ENCODE measurements at places on chromosomes 5 and 9.

GRCh38 chr9:128838338-128838737 is 8.7 kb upstream of the SPOUT1 start:
- DNase-seq = peak; percentile 8

DNA sequence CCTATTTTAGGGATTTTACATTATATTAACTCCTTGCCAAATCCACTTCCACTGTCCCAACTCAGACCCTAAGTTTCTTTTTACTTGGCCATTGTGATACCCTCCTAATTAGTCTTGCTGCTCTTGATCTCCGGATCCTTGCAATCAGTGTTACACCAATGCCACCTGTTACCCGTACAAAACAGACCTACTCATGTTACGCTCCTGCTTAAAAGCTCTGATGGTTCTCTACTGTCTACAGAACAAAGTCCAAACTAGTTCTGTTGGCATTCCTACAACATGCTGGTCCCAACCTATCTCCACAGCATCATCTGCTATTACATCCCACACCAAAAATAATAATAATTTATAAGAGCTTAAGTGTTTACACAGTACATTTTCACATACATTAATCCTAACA is 9.8 kb downstream of the ECPAS start:
- DNase-seq = no peak

DNA sequence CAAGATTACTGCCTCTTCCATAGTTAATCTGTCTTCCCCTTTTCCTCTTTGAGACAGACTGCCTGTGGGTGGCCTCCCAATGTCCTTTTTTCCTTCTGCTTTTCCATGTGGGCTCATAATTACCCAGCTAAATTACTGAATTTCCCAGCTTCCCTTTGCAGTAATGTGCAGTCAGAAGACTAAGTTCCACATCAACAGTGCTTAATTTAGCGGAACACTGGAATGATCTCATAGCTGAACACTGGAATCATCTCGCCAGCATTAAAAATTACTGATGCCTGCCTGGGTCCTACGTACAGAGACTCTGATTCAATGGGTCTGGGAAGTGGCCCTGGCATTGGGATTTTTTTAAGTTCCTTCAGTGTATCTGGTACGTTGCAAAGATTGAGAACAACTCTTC is 84.3 kb downstream of the DNAH5 start:
- no peak for DNase-seq

DNA sequence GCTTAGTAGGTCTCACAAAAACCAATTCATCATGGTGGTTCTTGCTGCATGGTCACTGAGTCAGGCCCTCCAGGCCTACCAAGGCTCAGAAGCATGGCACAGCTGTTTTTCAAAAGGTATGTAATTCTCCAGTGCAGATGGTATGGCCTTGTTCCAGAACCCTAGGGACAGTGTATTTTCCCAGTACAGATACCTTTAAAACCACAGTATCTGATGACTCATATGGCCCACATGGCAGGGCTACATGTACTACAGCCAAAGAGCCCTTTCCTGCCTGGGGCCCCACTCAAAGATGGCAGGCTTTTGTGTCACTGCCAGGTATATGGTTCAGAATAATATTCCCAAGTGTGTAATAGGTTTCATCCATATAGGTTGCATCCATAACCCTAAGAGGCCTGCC is 16.5 kb downstream of the CSF2 start:
- DNase-seq = peak; percentile 64

DNA sequence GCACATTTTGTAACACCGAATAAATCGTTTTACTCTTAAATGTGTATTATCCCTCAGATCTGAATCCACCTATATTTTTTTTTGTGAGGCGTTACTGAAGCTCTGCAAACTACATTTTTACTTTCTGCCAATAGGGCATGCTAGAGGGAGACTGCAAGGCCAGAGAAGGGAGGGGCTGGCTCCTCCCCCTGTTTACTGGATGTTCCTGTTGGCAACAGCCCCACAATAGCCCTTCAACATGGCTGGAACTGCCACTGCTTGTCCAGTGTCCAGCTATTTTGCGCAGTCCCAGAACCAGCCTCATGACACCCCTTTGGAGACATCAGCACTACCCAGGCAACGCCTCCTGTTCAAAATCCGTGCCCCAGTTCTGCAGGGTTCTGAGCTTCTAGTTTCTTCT is 85.4 kb upstream of the MIER3 start:
- DNase-seq = no peak

DNA sequence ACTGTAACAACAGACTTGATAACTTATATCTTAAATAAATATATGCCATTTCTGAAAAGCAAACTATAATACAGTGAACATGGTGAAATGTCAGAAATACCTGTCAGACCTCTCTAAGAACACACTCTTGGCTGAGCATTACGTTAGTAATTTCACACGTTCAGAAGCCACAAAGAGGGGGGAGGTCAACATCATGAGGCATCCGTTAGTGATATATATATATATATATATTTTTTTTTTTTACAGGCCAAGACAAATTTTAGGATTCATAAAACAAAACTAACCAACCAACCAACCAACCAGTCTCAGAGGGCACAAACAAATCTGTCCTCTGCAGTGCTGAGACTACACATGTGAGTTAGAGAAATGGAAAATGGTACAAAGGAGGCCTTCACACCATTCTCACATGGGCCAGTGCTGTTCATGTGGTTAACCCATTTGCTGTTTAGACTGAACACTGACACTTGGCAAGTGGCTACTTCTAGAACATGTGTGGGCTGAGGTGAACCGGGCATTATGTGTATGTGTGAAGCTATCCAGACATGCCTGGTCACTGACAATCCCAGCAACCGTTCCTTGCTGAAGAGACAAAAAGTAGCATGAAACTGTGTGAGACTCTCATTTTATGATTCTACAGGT is 54.5 kb downstream of the ELL2 start:
- no peak for DNase-seq
